GOT3 (cell line): ENCODE measurements at places on chromosomes 4 and X.

GRCh38 chr4:8772499-8773123 lies 99.0 kb downstream of the HMX1 start:
- DNase-seq: no peak

- DNase-seq: no peak
Observed at GRCh38 chr4:128513664-128514484, 226.3 kb upstream of the PGRMC2 start.

DNA sequence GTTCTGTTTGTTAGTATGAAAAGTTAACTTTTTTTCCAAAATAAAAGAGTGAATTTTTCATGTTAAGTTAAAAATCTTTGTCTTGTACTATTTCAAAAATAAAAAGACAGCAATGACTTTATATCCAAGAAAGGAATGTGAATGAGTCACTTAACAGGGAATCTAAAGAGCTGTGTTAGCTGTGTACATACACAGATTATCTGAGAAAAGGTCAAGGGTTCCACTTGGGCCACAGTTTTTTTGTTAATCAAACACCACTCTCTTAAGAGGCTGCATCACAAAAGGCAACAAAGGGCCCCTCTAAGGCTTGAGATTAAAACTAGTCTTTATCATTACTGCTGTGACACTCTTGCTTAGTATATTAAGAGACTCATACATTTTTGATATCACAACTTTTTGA lies 82.1 kb downstream of the FIP1L1 start:
- DNase-seq: no peak

DNA sequence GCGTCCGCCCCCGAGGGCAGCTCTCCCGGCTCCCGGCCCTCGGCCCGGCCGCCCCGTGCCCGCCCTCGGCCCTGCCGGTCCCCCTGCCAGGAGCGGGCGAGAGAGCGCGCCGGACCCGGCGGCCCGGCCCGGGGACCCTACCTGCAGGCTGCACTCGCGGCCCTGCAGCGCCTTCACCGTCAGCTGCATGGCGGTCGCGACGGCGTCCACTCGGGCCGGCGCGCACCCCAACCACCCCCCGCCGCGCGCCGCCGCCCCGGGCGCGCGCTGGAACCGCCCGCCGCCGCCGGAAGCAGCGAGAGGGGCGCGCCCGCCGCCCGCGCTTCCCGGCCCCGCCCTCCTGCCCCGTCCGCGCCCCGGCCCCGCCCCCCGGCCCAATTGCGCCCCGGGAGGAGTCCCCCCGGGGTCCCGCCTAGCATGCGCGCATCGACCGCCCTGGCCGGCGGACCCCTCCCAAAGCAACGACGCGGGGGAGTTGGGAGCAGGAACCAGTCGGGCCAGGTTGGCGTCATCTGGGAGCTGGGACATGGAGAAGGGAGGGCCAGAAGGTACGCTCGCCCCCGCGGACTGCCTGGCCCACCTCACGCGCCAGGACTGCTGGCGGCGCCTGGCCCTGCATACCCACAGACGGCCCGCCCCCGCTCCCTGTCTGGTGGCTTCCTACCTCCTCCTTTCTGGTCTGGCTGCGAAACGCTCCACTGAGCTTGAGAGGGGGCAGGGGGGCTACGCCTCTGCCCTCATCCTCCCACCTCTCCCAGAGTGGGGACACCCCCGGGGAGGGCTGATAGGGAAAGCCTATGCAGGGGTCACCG lies at the start of gene UBL4A:
Gene UBL4A, minus strand, starts transcription at position 220 of the 812 bp plus-strand sequence. Its CDS starts 31 bp downstream, at position 189.
- no peak for DNase-seq

DNA sequence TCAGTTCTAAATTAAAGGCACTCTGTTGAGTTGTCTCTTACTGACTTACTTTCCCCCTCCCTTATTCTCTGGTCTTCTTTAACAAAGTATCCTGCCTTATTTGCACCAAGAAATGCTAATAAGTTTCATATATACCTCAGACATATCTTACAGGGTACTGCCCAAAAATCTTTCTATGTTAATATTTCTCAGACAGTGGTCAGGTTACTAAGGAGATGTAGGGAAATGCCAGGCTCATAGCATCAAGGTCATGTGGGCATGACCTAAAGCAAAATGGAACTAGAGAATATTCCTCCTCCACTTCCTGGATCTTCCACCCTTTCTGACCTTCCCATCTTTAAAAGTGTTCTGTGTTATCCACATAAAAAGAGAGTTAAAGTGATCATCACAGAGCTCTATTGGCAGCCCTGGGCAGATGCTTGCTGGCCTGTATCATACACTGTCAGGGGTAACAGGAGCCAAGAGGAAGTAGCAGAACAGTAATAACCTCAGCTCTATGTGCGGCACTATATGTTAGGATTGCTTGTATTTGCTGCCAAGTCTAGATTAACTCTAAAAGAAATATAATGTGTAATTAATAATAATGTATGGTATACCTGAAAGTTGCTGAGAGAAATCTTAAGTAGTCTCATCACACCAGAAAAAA lies 74.3 kb downstream of the IQCM start:
- no peak for DNase-seq
